ENCODE measurements at places on chromosomes 5 and 9.

DNA sequence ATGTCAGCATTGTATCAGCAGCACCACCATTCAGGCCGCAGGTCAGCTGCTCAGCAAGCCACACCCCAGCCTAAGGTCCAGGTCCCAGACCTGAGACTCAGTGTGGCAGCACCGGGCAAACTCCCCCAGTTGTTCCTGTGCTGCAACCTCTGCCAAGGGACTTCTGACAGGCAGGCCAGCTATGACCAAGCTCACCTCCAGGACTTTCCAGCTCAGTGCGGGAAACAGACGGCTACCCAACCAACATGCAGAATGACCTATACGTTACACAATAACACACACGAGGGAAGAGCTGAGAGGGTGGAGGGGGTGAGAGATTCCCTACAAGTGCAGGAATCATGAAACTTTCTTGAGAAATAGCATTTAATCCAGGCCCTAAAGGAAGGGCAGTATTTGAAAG is 143.7 kb downstream of the FSTL4 start:
- no peak for DNase-seq

GRCh38 chr9:20870115-20870514 is 161.3 kb downstream of the HACD4 start:
- no peak for DNase-seq

DNA sequence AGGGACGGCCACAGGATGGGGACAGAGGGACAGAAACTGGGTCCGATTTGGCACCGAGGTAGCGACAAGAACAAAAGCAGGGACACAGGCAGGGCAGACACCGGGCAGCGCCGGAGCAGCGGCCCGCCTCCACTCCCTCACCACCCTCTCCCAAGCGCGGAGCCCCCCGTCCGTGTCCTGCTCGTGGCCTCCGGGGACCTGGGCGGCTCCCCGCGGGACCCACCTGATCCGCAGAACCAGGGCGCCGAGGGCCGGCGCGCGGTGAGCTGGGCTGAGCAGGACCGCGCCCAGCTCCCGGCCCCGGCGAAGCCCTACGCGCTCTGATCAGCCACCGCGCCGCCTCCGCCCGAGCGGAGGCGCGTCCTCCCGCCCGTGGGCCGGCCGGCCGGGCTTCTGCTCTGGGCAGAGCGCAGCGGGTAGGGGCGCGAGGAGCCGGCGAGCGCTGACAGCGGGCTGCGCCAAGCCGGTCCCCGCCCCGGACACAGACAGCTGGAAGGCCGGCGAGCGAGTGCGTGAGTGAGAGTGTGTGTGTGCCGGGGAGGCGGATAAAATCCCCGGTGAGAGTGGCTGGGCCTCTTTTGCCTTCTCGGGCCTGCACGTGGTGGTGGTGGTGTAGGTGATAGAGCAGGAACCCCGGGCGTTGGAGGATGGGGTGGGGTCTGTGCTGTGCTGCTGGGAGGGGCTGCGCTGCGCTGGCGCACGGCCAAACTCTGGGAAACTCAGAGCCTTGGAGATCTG is at the start of gene GGTA1:
GGTA1 (minus strand) TSS at position 418 of the 738 bp plus-strand sequence. CDS start 31,922 bp downstream, outside the sequence.
- peak; percentile 56 for DNase-seq

- DNase-seq: no peak
These were observed 52.7 kb downstream of the PIK3R1 start for GRCh38 chr5:68268101-68268851.

DNA sequence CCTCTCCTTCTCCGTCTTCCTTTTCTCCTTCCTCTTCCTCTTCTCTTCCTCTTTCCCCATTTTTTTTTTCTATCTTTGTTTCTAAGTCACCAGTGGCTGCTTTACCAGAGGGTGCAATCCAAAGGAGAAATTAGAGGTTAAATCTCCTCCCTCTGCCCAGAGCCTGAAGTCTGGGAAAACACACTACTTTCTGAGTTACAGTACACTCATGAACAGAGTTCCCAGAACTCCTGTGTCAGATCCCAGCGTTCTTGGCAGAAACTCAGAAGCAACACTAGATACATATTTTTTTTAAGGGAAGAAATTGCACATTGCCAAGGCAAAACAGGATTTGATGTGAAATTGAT is 189.0 kb downstream of the SNCAIP start:
- DNase-seq: peak; percentile 8

- DNase-seq: peak; percentile 98
These were observed 480.9 kb upstream of the PAPPA start for GRCh38 chr9:115672477-115673316.

DNA sequence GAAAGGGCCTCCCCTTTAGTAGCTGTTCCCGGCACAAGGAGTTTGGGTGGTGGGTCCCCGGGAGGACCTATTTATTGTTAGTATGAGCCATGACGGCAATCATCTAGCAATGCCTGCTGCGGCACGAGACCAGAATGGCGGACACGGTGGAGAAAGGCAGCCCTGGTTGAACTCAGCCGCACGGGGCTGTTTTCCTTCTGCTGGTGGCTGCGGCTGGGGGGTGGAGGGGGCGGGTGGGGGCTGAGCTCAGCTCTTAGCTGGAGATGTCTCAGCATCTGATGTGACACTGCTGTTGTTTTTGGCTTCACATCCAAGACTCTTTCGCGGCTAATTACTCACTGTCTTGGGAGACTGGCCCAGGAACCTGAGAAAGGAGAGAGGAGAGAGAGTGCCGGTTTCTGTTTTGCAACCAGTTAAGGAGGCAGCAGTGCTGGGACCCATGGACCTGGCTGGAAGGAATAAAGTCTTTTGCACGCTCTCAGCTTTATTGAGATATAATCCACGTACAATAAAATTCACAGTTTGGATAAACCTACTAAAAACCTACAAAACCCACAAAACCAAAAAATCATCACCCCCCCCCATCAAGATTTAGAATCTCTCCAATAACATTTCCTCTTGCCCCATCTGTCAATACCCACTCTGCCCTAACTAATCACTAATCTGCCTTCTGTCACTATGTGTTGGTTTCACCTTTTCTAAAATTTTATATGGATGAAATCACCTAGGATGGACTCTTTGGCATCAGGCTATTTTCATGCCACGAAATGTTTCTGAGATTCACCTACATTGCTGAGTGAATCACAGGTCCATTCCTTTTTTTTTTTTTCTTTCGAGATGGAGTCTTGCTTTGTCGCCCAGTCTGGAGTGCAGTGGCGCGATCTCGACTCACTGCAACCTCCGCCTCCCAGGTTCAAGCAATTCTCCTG is 81.8 kb upstream of the NEURL1B start:
- peak; percentile 96 for DNase-seq

DNA sequence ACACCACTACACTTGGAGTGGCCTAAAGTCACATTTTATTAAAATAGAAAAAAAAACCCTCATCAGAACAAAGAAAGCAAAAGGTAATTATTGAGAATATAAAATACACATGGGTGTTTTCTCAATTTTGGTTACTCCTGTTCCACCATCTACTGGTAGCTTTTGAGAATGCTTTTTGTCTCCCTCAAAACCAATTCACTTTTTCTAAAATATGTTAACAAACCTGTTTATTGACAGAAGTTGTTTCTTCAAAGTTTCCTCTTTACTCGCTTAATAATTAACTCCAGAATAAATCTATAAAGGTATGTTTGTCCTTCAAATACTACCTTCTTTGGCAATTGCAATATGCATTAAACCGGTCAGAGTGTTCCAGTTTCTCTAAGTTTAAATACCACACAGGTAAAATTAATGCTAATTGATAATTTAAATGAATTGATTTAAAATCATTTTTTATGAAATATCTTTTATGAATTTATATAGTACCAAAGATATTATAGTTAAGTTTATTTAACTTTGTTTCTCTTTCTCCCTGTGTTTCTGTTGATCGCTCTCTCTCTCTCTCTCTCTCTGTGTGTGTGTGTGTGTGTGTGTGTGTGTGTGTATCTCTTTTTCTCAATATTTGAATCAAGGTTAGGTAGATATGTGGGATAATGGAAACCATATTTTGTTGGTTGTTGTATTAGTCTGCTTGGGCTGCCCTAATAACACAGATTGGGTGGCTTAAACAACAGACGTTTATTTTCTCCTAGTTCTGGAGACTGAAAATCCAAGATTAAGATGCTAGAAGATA is 487.4 kb downstream of the PRDM9 start:
- DNase-seq: no peak

- no peak for DNase-seq
These were observed 10.2 kb upstream of the IL12B start for GRCh38 chr5:159340511-159340910.

- DNase-seq: no peak
These were observed 556.7 kb upstream of the GRIN3A start for GRCh38 chr9:102295188-102295587.

DNA sequence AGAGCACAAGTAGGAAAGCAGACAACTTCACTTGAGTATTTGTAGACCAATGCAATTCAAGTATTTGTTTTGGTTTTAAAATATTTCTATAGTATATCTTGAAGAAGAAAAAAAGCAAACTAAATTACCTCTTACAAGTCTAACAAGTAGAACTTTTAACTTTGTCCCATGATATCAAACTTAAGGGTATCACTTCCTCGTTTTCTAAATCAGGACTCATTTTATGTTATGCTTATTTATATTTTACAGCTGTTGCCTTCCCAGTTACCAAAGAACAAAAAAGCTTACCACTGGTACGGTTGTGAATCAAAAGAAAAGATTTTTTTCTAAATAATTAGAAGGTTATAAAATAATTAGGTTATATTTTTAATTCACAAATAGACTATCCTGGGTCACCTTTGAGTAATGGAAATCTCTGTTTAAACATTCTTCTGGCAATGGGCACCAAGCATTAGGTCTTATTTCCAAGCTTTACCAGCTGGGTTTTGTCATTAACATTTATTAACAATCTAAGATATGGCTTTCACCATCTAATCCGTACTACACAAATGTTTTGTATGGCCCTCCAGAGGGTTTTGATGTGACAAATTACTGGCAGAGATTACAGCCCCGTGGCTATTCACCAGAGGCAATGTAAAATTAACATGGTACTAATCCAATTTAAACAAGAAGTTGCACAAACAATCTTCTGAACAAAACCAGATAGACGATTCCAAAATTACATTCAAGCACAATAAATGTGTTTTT is 63.6 kb downstream of the CEP120 start:
- DNase-seq: no peak

- DNase-seq: no peak
These were observed 7.2 kb downstream of the NINJ1 start for GRCh38 chr9:93126825-93127368.

DNA sequence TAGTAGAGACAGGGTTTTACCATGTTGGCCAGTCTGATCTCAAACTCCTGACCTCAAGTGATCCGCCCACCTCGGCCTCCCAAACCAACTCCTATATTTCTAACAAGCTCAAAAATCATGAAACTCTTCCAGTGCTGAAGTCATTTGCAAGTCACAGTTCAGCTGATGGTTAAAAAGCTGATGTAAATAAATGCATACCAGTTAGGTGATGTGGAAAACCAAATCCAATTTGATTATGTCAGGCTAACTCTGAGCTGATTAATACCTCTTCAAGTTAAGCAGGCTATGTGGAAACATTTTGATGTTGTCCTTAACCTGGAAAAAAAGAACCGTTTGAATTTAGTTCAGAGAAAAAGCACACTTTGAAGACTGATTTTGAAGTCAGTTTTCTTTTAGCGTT is 51.0 kb downstream of the TMEM252 start:
- DNase-seq: peak; percentile 34

- no peak for DNase-seq
These were observed 206.3 kb downstream of the EFNA5 start for GRCh38 chr5:107464416-107464815.

GRCh38 chr5:146732962-146733361 is 145.6 kb downstream of the PPP2R2B start:
- peak; percentile 10 for DNase-seq

DNA sequence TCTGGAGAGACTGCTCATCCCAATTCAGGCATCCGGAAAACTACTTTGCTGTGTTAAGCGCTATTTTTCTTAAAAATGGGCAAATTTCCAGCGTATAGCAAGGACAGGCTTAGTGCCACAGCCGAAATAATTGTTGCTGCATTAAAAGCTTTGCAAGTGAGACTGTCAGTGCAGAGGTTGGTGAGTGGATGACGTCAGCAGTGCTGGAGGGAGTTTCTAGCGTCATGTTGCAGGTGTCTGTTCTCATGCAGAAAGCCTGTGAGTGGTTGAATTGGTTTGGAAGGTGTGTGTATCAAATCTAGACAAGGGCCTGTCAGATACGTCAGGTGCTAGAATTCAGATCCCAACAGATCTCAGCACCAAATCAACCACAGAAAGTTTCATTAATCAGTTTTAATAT is 204.4 kb downstream of the TRIO start:
- DNase-seq: no peak

- no peak for DNase-seq
These were observed 29.3 kb downstream of the AP3B1 start for GRCh38 chr5:78265163-78265562.

DNA sequence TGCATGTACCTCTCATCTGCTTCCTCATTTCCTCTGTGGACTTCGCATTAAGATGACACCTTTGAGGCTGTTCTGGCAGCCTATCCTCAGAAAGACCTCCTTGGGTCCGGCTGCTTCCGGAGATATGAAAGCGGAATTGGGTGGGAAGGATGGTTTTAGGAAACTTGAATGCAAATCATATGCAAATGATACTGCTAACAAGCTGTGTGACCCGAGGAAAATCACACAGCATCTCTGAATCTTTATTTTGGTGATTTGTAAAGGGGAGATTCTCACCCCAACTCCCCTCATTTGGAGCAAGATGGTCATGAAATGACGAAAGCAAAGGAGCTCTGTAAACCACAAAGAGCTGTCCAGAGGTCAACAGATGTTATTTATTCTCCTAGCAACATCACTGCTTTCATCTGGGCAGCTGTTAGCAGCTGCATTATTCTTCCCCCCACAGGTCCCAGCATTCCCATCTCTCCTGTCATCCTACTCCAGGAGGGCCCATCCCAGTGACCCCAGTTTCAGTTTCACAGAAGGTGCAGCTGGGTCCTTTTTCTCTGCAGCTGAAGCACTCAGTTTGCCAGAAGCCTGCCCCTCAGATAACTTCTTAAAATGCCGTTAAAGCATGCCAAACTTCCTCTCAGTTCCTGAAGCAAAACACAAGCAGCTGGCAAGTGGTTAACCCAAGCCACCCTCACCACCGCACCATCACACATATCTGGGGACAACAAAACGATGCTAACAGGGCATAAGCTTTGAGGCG is 269.5 kb downstream of the SEC61B start:
- peak; percentile 6 for DNase-seq

DNA sequence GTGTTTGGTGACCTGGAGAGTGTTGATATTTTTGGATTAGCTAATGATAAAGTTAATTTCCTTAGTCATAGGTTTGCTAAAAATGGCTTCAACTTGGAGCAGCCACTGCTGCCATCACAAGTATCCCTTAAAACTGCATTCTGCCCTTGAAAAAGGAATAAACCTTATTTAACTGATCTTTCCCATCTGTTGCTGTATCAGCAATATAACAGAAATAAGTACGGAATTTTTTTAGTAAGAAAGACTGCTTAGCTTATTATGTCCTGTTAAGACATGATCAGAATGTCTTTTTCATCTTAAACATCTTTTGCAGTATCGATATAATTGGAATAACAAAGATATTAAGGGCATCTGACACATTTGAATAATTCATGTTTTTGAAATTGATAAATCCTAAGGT is 75.7 kb downstream of the LNPEP start:
- no peak for DNase-seq

GRCh38 chr5:1551426-1552301 is 27.9 kb upstream of the LPCAT1 start:
- DNase-seq: no peak

All from iris pigment epithelial cell (primary cell).